ENCODE measurements at places on chromosomes 3 and 15.

DNA sequence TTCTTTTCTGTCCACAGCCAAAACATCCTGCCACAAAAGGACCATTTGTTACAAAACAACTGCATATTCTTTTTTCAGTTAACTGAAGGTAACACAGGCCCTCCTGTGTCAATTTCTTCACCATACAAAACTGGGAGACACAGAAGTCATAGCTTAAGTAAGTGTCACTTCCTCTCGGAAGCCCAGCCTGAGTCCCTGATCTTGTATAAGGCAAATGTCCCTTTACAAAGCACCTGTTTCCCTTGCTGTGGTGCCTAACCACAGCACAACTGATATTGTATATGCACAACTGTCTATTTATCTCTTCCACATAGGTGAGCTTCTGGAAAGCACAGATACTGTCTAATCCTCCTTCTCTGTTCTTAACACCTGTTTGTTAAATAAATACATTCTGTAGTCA lies 293.7 kb downstream of the FHIT start:
- no peak overlapping the region for H3K27ac ChIP-seq
- H3K36me3 ChIP-seq = no peaks in the 10 kb centered on the region
- no peak overlapping the region for H3K4me3 ChIP-seq
- H3K4me1 ChIP-seq = no peaks in the 10 kb centered on the region

DNA sequence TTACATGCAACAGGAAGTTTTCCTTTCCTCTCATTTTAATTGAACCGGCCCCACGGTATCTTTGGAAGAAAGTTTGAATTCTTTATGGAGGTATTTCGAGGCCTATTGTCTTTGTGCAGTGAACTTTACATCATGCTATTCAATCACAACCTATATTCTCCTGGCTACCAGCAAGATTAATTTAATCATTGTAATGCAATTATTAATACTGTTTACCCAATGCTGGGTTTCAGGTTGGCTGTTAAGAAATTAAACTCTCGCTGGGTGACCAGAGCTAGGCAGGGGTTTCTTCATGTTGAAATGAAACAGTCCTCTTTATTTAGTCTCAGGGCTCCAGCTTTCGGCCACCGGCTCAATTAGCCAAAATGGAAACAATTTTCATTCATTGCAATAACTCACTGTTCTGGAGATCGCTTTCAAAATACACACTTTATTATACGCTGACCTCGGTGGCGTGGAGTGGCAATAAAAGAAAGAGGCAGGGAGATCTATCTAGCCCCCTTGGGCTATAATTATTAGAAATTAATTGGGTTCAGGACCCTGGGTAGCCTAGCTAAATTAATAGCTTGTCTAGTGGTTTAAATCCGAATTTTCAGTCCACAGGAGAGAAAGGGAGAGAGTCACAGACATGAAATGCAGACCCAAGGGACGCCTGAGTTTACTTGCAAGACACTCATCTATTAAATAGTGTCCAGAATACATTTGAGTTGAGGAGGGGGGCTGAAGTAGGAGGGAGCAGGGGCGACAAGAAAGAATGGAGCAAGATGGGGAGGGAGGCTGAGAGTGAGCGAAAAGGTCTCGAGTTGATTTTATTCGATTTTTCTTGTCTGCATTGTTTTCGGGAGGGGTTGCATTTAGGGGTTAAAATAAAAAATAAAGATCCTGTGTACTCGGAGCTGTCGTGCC lies 3.9 kb upstream of the MECOM start:
- H3K27me3 ChIP-seq = peaks cover 91% of the 10 kb centered on the region
- H3K4me1 ChIP-seq = peaks cover 26% of the 10 kb centered on the region
- H3K4me3 ChIP-seq = no peak overlapping the region
- H3K27ac ChIP-seq = no peak overlapping the region
- DNase-seq = no peak

GRCh38 chr15:71296315-71296679 lies 181.0 kb downstream of the THSD4 start:
- H3K27me3 ChIP-seq = peaks cover 7% of the 10 kb centered on the region
- no peak for DNase-seq
- H3K36me3 ChIP-seq = no peaks in the 10 kb centered on the region
- no peak overlapping the region for H3K4me3 ChIP-seq

GRCh38 chr3:72750405-72750965 lies 97.8 kb downstream of the SHQ1 start:
- H3K4me3 ChIP-seq = no peak overlapping the region
- H3K27me3 ChIP-seq = no peaks in the 10 kb centered on the region
- no peak for DNase-seq
- H3K36me3 ChIP-seq = peaks cover 22% of the 10 kb centered on the region
- peaks cover 2% of the 10 kb centered on the region for H3K4me1 ChIP-seq
- no peak overlapping the region for H3K27ac ChIP-seq

- no peak overlapping the region for H3K4me3 ChIP-seq
- no peaks in the 10 kb centered on the region for H3K4me1 ChIP-seq
- no peak for DNase-seq
- H3K27ac ChIP-seq = no peak overlapping the region
Observed at GRCh38 chr15:71598741-71599140, 211.6 kb upstream of the NR2E3 start.

- no peak for DNase-seq
- H3K27ac ChIP-seq = no peak overlapping the region
- no peaks in the 10 kb centered on the region for H3K27me3 ChIP-seq
Observed at GRCh38 chr3:184160456-184160855, 5.3 kb downstream of the DVL3 start.

DNA sequence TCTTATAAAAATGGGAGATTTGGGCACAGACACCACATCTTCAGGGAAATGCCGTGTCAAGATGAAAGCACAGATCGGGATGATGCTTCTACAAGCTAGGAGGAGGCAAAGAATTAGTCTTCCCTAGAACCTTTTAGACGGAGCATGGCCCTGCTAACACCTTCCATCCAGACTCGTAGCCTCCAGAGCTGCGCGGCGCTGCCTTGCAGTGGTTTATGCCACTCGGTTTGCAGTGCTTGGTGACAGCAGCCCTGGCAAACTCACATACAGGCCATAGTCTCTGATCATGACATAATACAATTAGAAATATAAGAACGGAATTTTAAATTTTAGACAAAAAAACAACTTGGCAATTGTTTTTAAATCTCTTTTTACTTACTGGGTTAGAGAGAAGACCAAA lies 37.1 kb upstream of the SLC41A3 start:
- H3K36me3 ChIP-seq = no peaks in the 10 kb centered on the region
- H3K4me1 ChIP-seq = no peaks in the 10 kb centered on the region
- H3K27ac ChIP-seq = no peak overlapping the region

- peaks cover 28% of the 10 kb centered on the region for H3K4me1 ChIP-seq
- no peak for DNase-seq
- peak overlapping the region; percentile 61 for H3K27ac ChIP-seq
- no peaks in the 10 kb centered on the region for H3K27me3 ChIP-seq
- no peak overlapping the region for H3K4me3 ChIP-seq
Observed at GRCh38 chr15:84782346-84782745, 34.0 kb downstream of the ZNF592 start.

DNA sequence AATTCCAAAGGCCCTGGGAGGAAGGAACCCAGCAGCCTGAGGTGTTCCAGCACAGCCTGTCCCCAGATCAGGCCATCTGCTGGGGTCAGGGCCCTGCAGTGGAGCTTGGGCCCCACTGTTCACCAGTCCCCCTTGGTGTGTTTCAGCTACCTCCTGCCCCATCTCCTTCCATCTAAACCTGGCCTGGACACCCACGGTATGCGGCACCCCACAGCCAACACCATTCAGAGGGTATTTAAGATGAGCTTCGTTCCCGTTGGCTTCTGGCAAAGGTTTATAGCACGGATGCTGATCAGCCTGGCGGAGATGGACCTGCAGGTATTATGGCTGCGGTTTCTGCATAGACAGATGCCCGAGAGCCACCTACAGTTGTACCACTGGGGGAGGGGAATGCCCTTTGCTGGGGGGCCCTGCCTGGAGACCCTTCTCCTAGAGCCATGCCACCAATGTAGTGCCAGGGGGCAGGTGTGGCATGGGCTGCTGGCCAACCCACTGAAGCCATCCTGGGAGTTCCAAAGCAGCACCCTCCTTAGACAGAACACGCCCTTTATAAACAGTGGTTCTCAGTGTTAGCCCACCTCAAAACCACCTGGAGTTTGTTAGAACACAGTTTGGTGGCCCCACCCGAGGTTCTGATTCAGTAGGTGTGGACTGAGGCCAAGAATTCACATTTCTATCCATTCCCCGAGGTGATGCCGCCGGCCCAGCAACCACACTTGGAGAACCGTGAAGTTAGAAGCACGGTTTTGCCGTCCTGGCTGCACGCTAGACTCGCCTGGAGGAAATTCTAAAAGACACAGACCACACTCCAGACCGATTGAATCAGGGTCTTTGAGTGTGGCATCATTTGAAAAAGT lies 126.9 kb downstream of the LRRK1 start:
- DNase-seq = peak; percentile 25
- no peak overlapping the region for H3K4me3 ChIP-seq
- peaks cover 13% of the 10 kb centered on the region for H3K27me3 ChIP-seq
- no peaks in the 10 kb centered on the region for H3K36me3 ChIP-seq
- no peaks in the 10 kb centered on the region for H3K4me1 ChIP-seq

GRCh38 chr3:156246961-156247725 lies 126.8 kb downstream of the KCNAB1 start:
- no peaks in the 10 kb centered on the region for H3K4me1 ChIP-seq
- no peak overlapping the region for H3K4me3 ChIP-seq
- H3K27ac ChIP-seq = no peak overlapping the region

DNA sequence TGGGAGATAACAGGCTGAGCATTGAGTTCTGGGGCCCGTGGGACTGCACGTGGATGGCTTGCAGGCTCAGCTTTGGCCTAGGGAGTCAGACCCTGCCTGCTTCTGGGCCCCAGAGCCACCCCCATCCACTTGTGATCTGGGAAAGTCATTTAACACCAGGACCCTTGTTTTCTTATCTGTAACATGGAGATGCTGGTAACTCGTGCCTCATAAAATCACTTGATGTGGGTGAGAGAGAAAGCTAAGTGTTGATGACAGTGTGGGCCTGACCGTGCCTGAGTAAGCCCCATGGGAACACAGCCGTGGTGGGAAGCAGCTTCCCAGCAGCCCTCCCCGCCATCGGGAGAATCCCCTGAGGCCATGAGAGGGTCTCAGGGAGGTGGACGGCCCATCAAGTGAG lies 378.1 kb downstream of the GABRB3 start:
- H3K27me3 ChIP-seq = no peaks in the 10 kb centered on the region
- DNase-seq = no peak
- no peaks in the 10 kb centered on the region for H3K4me1 ChIP-seq
- no peak overlapping the region for H3K4me3 ChIP-seq

- H3K27me3 ChIP-seq = peaks cover 37% of the 10 kb centered on the region
- no peaks in the 10 kb centered on the region for H3K4me1 ChIP-seq
- H3K27ac ChIP-seq = no peak overlapping the region
- H3K36me3 ChIP-seq = no peaks in the 10 kb centered on the region
- H3K4me3 ChIP-seq = no peak overlapping the region
Observed at GRCh38 chr3:150050510-150050909, 79.8 kb upstream of the PFN2 start.

DNA sequence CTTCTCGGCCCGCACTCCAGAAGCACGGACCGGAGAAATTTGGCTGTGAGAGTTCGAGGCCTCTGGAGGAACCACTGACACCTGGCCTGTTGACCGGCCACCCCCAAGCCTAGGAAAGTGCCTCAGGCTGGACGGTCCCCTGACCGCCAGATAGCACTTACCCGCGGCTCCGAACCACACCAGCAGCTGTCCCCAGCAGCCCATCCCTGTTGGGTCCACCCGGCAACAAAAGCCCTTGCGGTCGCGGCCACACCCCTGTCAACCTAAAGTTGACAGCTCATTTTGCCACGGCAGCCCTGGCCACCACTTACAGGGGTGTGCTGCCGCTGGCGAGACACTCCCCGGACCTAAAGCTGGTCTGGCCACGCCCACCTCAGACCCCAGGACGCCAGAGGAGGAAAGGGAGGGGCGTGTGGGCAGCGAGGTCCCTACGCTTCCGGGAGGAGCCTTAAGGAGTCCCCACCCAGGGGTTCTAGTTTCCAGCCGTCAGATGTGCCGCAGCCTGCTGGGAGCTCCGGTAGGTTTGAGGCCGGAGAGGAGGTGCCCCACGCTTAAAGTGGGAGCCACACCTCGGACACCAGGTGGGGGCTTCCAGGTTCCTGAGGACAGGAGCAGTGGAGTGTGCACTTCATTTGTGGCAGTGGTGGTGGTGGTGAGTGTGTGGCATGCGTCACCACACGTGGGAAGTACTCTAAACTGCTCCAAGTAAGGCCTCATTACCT lies at the start of gene LTK:
TSS of gene LTK (minus strand) at position 322 of the 722 bp plus-strand sequence. CDS start at position 204, 118 bp downstream.
- H3K27me3 ChIP-seq = peaks cover 41% of the 10 kb centered on the region
- DNase-seq = no peak
- peaks cover 29% of the 10 kb centered on the region for H3K4me1 ChIP-seq
- H3K4me3 ChIP-seq = peak within 1 kb of the TSS; percentile 39
- H3K27ac ChIP-seq = no peak within 1 kb of the TSS

GRCh38 chr3:142022381-142022780 lies 127.0 kb downstream of the TFDP2 start:
- H3K27me3 ChIP-seq = no peaks in the 10 kb centered on the region
- H3K4me1 ChIP-seq = peaks cover 31% of the 10 kb centered on the region
- DNase-seq = peak; percentile 53
- H3K27ac ChIP-seq = peak overlapping the region; percentile 1
- H3K36me3 ChIP-seq = peaks cover 3% of the 10 kb centered on the region
- no peak overlapping the region for H3K4me3 ChIP-seq

DNA sequence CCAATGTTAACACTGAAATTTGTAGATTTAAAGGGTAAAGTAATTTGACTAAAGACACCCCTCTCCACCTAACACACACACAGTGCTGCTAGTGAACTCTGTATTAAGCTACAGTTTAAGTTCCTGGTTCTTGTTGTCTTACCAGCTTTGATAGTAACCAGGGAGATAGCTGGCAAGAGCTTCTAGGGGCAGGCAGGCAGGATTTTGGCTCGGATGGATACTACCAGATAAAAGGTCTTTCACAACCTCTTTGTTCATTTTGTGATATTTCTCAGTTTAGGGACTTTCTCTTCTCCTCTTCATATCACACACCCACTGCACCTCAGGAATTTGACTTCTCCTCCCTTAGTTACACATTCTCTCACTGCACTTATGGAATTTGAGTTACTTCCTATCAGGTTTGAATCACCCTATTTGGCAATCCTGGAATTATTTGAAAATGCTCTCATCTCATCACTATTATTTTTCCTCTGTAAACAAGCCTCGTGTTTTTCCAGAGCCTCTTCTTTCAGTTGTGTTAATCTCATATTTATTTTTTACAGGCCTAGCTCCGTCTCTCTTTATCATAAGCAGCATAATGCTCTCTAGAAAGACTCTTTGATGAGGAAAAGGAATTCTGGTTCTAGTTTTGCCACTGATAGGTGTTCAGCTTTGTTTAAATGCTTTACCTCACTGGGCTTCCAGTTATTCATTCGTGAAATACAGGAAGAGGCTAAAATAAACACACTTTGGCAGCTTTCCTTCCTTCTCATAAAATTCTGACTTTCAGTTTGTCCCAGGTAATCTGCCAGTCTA lies 23.0 kb upstream of the CLDN1 start:
- H3K27ac ChIP-seq = no peak overlapping the region
- peaks cover 7% of the 10 kb centered on the region for H3K27me3 ChIP-seq
- DNase-seq = no peak

DNA sequence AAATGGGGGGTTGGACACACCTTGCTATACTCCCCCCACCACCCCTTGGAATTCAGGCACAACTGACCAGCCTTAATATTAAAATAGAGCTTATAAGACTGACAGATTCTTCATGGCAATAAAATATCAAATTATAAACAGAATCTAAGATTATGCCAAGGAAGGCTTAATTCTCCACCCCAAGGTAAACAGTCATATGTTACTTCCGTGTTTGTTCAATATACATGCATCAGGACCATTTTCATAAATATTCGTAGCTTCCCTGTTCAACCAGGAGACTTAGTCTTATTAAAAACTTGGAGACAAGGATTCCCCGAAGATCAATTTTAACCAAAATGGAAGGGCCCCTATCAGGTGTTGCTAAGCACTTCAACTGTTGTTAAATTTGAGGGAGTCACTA lies 13.3 kb upstream of the EHHADH start:
- no peak for DNase-seq
- peaks cover 17% of the 10 kb centered on the region for H3K27me3 ChIP-seq
- H3K27ac ChIP-seq = no peak overlapping the region
- no peaks in the 10 kb centered on the region for H3K4me1 ChIP-seq
